Dorsolateral prefrontal cortex (tissue), 122 donors: ENCODE measurements at places on chromosomes 3 and 15.
A peak's percentile ranks its signal among the peaks of the same experiment; 100 is the strongest.

- no peak for DNase-seq
Observed at GRCh38 chr3:74409066-74409465, 205.4 kb downstream of the CNTN3 start.

GRCh38 chr3:68007621-68008226 lies 353.3 kb upstream of the SUCLG2 start:
- peak; percentile 45 for DNase-seq

GRCh38 chr3:40581166-40581565 lies 56.4 kb downstream of the ZNF621 start:
- peak; percentile 44 for DNase-seq

- DNase-seq = no peak
Observed at GRCh38 chr3:50299638-50299928, 378 bp upstream of the HYAL3 start.

GRCh38 chr15:81087066-81087465 lies 47.0 kb upstream of the CFAP161 start:
- no peak for DNase-seq

DNA sequence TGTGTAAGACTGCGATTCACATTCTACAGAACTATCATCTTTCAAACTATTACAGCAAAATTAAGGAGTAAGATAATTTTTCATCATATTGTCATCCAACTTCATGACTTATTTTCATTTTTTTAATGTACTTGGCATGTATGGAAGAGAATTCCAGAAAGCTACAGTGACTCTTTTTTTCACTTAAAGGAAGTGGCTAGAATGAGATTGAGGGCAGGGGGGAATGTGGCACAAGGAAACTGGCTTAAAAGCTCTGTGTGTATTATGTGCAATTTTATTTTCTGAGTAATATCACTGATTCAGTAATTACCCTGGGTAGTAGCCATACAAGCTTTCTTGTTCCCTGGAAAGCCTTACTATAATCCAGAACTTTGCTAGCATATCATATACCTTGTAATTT lies 94.6 kb downstream of the FILIP1L start:
- DNase-seq = no peak

GRCh38 chr3:54845551-54845950 lies 82.3 kb downstream of the LRTM1 start:
- no peak for DNase-seq

- no peak for DNase-seq
Observed at GRCh38 chr3:152909180-152909883, 74.4 kb downstream of the P2RY1 start.

DNA sequence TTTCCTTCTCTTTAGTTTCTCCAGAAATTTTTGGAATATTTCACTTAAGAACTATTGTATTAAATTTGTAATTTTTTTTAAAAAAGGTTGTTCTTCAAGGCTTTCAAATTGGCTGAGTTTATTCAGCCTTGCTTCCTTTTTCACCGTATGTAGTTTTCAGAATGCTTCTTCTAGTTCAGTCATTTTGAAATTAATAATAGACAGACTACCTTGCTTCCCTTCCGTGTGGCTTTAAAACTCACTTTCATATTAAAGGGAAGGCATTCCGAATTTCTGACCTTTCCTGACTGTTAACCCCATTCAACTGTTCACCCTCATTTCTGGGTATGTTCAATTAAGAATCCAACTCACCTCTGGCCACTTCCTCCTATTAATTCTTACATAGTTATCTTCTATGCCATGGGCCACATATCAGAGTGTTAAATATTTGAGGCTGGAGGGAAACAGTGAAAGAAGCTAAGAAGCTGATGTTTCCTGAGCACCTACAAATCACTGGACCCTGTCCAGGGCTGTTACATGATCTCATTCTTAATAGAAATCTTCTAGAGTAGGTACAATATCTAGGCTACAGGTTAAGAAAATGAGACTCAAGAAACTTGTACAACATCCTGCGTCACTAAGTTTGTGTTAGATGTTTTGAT lies 237.5 kb downstream of the P3H2 start:
- DNase-seq = no peak

GRCh38 chr15:66253418-66254088 lies at the start of gene MEGF11:
Gene MEGF11, minus strand, starts transcription at chr15:66253750. Its CDS starts 125,347 bp downstream, at chr15:66128403.
- peak; percentile 82 for DNase-seq

DNA sequence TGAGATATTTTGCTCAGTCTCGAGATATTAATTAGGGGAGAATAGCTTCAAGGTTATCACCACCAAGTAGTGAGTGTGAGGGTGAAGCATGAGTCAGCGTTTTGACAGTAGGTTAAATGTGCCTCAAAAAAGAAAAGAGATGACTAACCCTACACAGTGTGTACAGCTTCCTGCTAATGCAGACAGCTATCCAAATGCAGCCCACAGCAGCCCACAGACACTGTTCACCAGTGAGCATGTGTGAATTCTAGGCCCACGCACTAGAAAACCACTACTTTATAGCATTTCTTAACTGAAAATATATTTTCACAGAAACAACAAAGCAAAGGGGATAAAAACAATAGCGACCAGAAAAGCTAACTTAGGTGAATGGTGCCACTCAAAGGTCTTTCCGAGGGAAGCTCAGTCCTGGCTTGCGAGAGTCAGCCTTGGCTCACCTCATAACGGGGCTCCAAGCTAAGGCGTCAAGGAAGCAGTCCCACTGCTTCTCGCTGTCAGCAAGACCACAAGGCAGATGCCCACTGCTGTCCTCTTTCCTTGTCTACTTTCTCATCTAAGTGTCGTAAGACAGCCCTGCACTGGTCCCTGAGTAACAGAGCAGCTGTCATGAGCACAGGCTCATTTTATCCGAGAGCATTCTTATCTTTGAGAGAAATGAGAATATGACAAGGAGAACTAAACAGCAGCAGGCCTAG lies 47.6 kb downstream of the TXNRD3 start:
- DNase-seq = peak; percentile 66

DNA sequence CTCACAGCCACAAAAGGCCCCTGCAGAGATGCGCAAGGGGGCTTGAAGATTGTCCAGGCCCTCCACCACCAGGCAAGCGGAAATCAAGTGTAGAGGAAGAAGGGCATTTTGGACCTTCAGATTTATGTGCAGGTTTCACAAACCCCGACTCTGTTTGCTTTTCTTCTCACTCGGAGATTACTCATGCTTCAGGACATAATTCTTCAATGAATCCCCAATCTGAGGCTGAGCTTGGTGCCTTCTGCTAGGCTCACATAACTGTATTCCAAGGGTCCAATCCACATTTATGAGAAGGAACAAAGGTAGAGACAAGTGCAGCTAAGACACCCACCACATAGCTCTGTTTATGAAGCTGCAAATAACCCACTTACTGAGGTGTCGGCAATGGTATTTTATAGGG lies 50.6 kb upstream of the NMNAT3 start:
- no peak for DNase-seq

DNA sequence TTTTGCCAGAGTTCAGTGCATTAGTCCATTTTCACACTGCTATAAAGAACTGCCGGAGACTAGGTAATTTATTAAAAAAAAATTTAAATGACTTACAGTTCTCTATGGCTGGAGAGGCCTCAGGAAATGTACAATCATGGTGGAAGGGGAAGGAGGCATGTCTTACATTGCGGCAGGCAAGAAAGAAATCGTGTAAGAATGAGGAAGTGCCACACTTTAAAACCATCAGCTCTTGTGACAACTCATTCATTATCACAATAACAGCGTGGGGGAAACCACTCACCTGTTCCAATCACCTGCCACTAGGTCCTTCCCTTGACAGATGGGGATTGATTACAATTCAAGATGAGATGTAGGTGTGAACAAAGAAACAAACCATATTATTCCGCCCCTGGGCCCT lies 1361.4 kb downstream of the NSUN3 start:
- DNase-seq = no peak

- no peak for DNase-seq
Observed at GRCh38 chr3:36446276-36446675, 66.0 kb downstream of the STAC start.

GRCh38 chr15:41512940-41513505 lies 604 bp downstream of the LTK start:
- DNase-seq = no peak

- no peak for DNase-seq
Observed at GRCh38 chr15:76973362-76973743, 21.6 kb upstream of the PSTPIP1 start.

DNA sequence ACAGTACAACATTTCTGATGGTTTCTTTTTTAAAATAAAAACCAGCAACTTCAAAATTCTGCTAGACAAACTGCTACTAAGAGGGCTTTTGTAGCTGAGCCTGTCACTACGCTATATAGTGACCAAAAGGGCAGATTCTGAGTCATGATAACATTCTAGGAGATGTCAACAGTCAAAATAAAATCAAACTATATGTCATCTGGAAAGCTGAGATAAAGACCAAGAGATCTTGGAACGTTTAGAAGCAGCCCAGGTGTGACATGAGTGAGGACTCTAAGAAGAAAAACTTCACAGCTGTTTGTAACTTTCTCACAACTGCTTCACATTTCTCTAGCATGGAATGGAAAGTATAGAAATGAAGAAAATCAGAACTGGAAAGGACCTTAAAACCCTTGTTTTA lies 84.6 kb downstream of the FILIP1L start:
- DNase-seq = no peak

DNA sequence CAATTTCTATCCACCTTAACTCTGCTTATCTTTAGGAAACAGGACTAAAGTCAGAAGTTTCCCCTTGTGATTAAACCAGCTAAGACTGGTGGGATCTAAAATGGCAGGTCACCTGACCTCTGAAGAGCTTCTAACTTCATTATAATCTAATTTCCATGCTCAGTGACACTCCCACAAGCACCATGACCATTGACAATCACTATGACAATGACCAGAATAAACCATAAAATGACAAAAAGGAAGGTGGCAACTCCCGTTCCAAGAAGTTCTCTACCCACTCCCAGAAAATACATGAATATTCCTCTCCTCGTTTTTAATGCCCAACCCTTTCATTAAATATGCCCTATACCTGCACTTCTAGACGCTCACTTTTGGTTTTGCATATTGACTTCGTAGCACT lies 471.2 kb upstream of the CCDC54 start:
- no peak for DNase-seq

DNA sequence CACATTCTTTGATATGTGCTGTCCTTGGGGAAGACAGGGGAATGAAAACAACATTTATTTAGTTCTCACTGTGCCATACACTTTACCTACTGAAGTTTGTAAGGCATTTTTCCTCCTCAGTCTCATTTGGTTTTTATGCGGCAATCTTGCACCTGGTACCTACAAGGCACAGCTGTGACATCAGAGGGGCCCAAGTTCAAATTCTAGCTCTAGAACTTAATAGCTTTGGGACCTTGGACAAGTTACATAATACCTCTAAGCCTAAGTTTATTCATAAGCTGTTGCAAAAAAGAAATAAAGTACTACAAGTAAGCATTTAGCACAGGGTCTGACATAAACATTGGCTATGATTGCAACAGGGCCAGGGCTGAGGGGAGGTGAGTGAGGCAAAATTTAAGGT lies 5.6 kb upstream of the FAM81A start:
- DNase-seq = no peak
